ENCODE measurements at places on chromosomes 3 and 15.

DNA sequence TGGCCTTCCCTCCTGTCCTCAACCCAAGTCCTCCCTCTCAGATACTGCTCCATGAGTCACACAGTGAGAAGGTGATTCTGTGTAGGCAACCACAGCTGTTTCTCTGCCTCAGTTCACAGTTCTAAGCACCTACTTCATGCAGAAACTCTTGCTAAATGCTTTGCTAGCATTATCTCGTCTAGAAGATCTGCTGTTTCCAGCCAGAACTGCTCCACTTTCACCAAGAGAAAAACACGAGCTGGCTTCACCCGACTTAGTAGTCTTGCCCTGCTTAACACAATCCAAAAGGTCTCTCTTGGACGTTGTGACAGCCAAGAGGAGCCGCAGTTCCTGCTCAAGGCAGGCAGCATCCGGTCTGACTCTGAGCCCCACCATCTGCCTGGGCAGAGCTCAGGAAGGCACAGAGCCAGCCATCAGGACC is 272.1 kb downstream of the UACA start:
- DNase-seq, result peak; percentile 33

DNA sequence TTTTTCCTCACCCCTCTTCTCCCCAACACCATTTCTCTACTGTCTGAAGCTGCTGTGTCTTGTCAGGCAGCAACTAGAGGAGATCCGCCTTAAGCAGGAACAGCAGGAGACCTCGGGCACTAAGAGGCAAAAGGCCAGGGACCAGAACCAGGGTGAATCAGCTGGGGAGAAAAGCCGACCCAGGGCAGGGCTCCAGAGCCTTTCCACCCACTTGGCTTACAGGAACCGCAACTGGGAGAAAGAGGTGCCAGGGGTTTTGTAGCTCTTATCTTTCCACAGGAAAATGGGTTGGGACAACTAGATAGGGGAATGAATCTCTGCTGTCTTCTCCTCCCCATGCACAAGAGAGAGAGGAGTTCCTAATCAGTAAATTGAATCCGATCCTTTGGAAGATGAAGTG is 3.0 kb upstream of the NGRN start:
- DNase-seq, result no peak

DNA sequence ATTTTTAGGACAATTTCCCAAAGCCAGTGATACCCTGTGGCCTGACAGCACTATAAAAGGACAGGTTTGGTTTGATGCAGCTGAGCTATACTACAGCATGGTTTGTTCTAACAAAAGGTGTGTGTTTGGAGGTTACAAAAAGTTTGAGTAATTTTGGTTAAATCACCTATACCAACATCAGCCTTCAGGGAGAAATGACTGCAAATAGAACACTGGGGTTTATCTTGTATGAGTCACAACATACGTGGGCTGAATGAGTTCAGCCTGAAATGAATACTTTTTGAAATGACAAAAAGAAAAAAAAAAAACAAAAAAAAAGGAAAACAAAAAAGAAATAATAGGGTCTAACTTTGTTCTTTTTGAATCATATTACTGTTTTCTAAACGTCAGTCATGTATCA is 345.7 kb downstream of the CNTN3 start:
- no peak for DNase-seq

DNA sequence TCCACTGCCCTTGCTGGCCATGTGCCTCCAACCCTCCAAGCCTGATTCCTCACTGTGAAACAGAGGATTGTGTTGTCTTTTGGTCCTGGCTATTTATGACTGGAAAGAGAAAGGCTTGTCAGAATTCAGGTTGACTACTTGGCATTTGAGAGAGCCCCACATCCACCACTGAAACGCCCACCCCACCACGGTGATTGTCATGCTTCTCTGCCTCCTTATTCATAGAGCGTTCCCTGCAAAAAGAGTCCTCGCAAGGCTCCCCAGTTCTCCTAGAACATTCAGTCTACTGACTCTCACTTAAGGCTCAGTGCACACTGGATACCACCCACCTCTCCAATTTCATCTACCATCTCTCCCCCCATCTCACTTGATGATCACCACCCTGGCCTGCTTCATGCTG is 162.9 kb upstream of the WNT5A start:
- DNase-seq, result no peak

- no peak for DNase-seq
These were observed 275.7 kb upstream of the THBS1 start for GRCh38 chr15:39304931-39305728.

DNA sequence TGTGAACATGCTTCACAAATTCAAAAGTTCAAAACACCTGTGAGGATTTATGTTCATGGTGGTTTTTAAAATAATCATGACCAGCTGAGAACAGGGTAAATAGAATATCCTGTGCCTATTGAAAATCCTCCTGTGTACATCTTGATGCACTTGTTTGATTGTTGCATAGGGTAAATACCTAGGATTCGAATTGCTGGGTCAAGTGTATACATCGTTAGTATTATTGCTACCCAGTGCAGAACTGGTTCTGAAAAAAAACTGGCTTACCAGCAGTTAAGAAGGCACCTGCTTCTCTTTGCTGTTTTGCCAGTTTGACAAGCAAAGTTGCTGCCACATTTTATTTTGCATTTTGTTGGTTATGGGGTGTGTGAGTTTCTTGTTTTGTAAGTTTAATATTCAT is 272.6 kb downstream of the CLSTN2 start:
- no peak for DNase-seq

DNA sequence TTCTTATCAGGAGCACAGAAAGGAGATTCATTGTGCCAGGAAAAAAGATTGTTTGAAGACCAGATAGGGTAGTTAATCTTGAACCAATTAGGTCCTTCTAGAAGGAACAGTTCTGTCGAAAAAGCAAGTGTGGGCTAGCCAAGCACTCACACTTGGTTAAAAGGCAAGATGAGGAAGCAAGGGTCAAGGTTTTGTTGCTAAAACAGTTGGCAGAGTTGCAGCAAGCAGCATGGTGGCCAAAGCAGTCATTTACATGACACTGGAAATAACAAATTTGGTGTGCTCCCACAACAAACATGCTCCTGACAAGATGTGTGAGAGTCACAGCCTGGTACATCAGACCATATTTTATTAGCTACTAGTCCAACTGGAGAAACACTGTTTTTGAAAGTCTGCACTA is 228.0 kb upstream of the CFAP20DC start:
- DNase-seq, result no peak

DNA sequence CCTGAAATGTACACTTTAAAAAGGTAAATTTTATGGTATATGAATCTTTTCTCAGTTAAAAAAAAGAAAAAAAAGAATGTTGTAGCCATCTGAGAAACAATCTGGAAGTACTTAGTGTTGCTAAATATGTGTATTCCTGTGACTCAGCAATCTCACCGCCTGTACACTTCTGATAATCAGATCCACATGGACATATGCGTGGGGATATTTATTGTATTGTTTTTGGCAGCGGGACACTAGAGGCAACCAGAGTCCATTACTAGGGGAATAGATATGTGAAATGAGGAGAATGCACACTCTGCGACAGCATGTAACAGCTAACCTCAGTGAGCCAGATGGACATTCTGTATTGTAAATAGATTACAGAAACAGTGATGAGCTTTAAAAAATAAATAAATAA is 65.4 kb downstream of the AQP9 start:
- DNase-seq, result no peak

GRCh38 chr3:64533617-64534317 is 154.0 kb downstream of the ADAMTS9 start:
- peak; percentile 42 for DNase-seq

DNA sequence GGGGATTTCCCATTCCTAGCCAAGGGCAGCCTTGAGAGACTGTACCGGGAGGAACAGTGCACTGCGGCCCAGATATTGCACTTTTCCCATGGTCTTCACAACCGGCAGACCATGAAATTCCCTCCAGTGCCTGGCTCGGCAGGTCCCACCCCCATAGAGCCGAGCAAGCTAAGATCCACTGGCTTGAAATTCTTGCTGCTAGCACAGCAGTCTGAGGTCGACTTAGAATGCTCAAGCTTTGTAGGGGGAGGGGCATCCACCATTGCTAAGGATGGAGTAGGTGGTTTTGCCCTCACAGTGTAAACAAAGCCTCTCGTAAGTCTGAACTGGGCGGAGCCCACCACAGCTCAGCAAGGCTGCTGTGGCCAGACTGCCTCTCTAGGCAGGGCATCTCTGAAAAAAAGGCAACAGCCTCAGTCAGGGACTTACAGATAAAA is 156.3 kb downstream of the FRMD5 start:
- no peak for DNase-seq

DNA sequence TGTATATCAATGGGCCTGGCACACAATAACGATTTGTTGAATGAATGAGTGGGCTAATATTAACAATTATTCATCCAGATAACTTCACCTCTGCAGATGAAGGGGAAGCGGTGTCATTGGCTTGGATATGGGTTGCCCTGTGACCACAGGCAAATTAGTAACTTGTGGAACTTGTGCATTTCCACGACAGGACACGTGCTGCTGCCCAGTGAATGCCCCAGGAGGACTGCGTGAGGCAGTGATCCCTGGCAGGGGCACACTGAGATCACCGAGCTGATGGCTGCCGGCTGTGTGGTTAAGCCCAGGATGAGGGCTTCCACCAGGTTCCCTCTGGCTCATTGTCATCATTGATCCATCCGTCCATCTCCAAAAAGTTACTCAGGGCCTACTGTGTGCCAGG is 84.1 kb upstream of the HACD2 start:
- no peak for DNase-seq

DNA sequence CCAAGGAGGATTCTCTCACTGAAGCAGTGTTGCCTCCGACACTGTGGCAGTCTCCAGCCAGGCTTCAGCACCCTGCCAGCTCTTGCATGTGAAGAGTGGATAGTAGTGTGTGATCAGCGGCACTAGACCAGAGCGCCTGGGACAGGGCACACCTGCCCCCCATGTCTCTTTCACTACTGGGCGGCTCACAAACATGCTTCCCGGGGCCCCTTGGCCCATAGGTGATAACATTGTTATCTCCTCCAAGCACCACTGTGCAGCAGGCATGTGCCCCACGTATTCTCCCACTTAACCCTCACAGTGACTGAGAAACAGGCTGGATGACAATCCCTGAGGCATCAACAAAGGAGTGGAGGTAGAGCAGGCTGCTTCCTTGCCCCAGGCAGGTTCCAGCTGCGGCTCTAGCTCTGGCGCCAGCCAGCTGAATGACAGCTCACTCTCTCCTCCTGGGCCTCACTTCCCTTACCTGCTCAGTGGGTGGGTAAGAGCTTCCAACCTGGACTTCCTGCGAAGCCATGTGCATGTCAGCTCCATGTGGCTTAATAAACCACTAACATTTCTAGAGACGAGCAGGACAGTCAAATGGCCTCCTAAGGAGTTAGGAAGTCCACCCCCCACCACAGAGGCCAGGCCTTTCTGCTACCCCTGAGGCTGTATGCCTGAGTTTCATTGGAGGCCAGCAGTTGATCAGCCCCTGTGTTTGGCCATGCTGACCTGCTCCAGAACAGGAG is 37.8 kb downstream of the KLF13 start:
- peak; percentile 45 for DNase-seq

- no peak for DNase-seq
These were observed 44.0 kb upstream of the MANF start for GRCh38 chr3:51340989-51341636.

DNA sequence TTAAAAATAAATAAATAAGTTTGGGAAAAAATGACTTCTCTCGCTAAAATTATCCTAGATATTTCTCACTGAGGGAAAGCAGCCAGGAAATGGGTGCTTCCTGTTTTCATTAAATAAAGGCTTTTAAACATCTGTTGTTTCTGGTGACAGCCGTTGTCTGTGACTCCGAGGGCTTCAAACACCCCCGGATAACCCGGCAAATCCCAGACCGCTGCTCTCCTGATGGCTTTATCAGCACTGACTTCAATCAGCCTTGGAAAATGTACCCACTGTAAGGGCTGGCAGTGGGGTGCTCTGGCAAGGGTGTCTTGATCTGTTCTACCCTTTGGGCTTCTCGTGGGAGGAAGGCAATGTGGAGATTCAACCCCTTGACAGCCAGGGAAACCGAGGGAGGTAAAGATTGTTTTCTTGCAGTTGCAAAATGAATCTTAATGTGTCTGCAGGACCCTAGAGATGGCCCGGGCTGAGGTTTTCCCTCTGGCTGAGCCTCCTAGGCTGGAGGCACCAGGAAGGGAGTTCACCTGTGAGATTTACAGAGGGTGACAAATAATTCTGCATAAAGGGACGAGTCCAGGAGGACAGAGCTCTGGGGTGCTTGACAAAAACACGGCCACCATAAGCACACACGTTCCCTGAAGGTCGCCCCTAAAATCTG is 33.6 kb upstream of the SEC13 start:
- DNase-seq, result no peak

- no peak for DNase-seq
These were observed 3.4 kb downstream of the GXYLT2 start for GRCh38 chr3:72891053-72891855.

- no peak for DNase-seq
These were observed 265.0 kb downstream of the IL20RB start for GRCh38 chr3:137222736-137223225.

- no peak for DNase-seq
These were observed 2.7 kb downstream of the CDV3 start for GRCh38 chr3:133576169-133576568.

All from activated CD4-positive, alpha-beta memory T cell treated with anti-CD3 and anti-CD28 coated beads, Interleukin-2, amount 10 ng/mL, durations not matched to agents 7 days and 5 days (primary cell).